ENCODE measurements at places on chromosomes 5 and 9.

DNA sequence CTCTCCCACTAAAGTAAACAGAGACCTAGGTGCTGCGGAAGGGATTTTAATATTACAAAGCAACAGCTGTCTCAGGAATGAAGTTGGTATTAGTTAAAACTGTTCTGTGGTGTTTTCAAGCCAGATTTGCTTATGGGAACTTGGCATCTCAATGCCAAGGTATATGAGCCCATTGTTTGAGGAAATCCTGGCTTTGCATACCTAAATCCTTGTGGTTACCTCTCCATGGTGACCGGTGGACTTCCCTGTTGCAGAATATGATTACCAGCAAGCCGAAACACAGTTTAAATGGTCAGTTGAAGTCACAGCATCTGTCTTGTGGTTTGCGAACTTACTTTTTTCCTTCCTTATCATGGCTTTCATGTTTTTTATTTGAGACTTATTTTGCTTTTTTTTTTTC lies 62.3 kb upstream of the TXNDC8 start:
- DNase-seq: no peak

- DNase-seq: no peak
Measured at GRCh38 chr9:83423815-83424707, 114.1 kb downstream of the FRMD3 start.

DNA sequence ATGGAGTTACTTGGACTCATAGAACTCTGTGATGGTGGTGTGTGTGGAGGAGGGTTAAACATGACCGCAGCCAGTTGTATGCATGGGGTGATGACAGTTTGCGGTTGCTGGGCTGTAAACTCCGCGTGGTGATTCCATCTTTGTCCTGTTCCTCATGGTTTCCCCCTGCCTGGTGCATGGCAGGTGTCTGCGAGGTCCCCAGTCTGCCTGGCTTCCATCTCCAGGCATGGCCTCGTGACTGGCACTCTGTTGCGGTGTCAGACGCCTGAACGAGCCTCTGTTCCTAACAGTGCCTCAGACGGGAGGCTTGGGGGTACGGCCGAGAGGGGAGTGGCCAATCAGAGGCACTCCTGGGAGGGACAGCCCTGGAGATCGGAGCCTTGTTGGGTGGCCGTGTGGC lies 33.9 kb upstream of the SH3PXD2B start:
- no peak for DNase-seq

DNA sequence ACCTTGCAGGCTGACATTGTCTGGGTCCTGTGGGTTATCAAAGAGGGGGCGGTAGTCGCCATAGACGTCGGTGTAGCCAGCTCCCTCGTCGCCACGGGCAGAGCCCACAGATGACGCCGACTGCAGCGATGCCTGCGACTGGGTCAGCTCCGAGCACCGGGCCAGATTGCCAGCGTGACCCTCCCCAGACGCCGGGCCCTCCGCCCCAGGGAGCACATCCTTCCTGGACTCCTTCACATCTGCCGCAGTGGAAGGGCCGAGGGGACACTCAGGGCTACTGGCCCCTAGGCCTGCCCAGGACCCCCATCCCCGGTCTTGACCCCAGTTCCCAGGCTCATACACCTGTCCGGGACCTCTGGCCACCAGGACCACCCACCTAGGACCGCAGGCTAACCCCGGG lies 13.9 kb downstream of the ABCA2 start:
- DNase-seq: no peak

Measured in stimulated activated CD4-positive, alpha-beta T cell treated with anti-CD3 and anti-CD28 coated beads, Interleukin-4, amount 100 ng/mL, for 1 hour (primary cell).